ENCODE measurements at places on chromosomes 7 and 10. TPM values are rescaled to one million over a fixed set of nuclear protein-coding genes. Genes with fewer than 3 reads are reported as not detected.

The KLLN gene
- total RNA-seq, result 0.66 TPM

- no peak overlapping the region for H3K27ac ChIP-seq
- no peaks in the 10 kb centered on the region for H3K4me1 ChIP-seq
- no peaks in the 10 kb centered on the region for H3K36me3 ChIP-seq
- DNase-seq, result no peak
- no peaks in the 10 kb centered on the region for H3K27me3 ChIP-seq
Measured at GRCh38 chr7:4270268-4270667, 411.8 kb upstream of the FOXK1 start.

The IMPDH1 gene
- total RNA-seq, result 58.2 TPM

The ITPRID1 gene
- 2.6 TPM for total RNA-seq

The TTYH3 gene
- total RNA-seq, result 17.4 TPM

GRCh38 chr7:158068853-158069252 lies 518.8 kb downstream of the PTPRN2 start:
- H3K4me3 ChIP-seq, result no peak overlapping the region
- no peak overlapping the region for H3K27ac ChIP-seq
- DNase-seq, result no peak

The PNLIPRP2 gene
- not detected for total RNA-seq

The JAKMIP3 gene
- total RNA-seq, result 0.98 TPM

The EMX2 gene
- 0.98 TPM for total RNA-seq

- H3K27ac ChIP-seq, result no peak overlapping the region
- DNase-seq, result no peak
- H3K36me3 ChIP-seq, result no peaks in the 10 kb centered on the region
- H3K4me1 ChIP-seq, result no peaks in the 10 kb centered on the region
- H3K4me3 ChIP-seq, result no peak overlapping the region
Measured at GRCh38 chr7:108488768-108489538, 32.7 kb upstream of the NRCAM start.

GRCh38 chr7:138630059-138630610 lies 71.0 kb downstream of the SVOPL start:
- no peaks in the 10 kb centered on the region for H3K4me1 ChIP-seq
- H3K27ac ChIP-seq, result no peak overlapping the region
- H3K4me3 ChIP-seq, result no peak overlapping the region
- no peak for DNase-seq
- no peaks in the 10 kb centered on the region for H3K27me3 ChIP-seq

GRCh38 chr10:16964576-16965343 lies 147.5 kb upstream of the RSU1 start:
- no peak overlapping the region for H3K27ac ChIP-seq
- no peaks in the 10 kb centered on the region for H3K27me3 ChIP-seq
- no peaks in the 10 kb centered on the region for H3K4me1 ChIP-seq
- H3K4me3 ChIP-seq, result no peak overlapping the region
- H3K36me3 ChIP-seq, result no peaks in the 10 kb centered on the region

DNA sequence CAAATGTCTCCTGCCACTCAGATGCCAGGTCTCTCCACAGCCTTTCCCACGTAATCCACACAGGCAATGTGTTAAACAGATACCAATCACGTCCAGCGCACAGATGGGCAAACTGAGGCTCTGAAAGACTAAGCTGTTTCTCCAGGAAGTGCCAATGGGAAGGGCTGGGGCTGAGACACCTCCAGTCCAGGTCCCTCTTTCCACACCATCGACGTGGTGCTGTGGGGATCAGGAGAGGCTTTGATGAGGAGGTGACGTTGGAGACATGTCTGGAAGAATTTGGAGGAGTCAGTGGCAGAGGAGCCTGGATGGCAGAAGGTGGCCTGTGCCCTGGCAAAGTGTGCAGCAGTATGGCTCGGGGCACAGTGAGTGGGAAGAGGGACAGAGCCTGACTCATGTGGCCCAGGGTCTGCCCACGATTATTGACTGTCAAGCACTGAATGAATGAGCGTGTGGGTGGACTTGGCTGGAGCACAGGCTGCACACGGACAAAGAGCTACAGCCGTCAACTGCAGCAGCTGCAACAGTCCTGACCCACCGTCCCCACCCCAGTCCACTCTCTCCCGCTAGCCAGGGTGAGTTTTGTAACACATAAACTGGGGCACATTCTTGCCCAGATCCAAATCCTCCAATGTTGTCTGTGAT lies 40.8 kb upstream of the HSPA12A start:
- H3K4me1 ChIP-seq, result no peaks in the 10 kb centered on the region
- no peak for DNase-seq
- no peaks in the 10 kb centered on the region for H3K36me3 ChIP-seq
- H3K27me3 ChIP-seq, result no peaks in the 10 kb centered on the region

DNA sequence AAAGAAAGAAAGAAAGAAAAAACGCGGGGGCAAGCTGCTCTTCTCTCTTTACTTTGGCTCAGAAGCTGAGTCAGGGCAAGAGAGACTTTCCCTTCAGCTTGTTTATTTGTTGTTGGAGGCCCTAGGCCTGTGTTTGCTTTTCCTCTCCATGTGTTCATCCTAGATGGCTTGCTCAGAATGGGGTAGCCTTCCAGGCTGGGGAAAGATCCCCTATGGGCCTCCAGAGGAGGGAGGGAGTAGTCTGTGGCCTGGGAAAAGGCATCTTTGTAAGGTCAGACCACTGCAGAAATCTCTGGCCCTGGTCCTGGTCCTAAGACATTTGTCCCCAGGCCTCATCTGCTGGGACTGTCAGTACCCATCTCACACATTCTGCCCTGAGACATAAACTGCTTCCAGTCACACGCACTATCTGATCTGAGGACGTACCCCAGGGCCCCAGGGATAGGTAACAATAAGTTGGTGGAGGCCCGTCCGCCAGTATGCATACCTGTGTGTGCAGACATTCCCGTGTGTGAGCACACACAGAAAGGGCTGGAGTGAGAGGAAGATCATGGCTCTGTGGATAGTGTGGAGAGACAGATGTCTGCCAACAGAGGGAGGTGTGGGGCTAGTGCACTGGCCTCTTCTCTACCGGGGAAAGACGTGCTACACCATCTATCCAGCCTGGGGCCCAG lies 4.9 kb upstream of the SCD start:
- no peaks in the 10 kb centered on the region for H3K36me3 ChIP-seq
- no peak overlapping the region for H3K27ac ChIP-seq
- H3K4me1 ChIP-seq, result peaks cover 3% of the 10 kb centered on the region
- H3K27me3 ChIP-seq, result no peaks in the 10 kb centered on the region

The TUBB8 gene
- not detected for total RNA-seq

DNA sequence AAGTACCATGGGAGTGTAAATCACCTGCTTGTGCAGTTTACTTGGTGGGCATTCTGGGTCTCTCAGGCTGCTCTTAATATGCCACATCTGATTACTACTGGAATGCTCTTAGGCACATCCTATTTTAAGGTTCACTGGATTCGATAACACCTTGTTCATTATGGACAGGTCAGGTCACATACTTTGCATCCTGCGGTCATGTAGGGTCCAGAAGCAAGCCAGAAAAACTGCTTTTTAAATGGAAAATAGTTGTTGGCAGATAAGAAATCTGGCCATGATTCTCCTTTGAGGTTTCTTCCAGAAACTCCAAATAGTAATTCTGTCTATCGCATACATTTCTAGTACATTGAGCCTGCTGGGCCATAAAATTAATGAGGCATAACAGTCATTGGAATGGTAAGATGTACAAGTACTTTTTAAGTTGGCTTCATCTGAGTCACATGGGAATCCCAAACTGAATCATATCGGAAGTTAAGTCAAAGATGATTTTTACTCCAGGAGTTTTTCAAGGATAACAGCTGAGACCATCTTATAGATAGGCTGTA lies 371.9 kb downstream of the LRRTM3 start:
- no peak overlapping the region for H3K27ac ChIP-seq
- no peak for DNase-seq
- no peaks in the 10 kb centered on the region for H3K27me3 ChIP-seq
- no peaks in the 10 kb centered on the region for H3K36me3 ChIP-seq
- no peaks in the 10 kb centered on the region for H3K4me1 ChIP-seq

The PLOD3 gene
- total RNA-seq, result 46.2 TPM

DNA sequence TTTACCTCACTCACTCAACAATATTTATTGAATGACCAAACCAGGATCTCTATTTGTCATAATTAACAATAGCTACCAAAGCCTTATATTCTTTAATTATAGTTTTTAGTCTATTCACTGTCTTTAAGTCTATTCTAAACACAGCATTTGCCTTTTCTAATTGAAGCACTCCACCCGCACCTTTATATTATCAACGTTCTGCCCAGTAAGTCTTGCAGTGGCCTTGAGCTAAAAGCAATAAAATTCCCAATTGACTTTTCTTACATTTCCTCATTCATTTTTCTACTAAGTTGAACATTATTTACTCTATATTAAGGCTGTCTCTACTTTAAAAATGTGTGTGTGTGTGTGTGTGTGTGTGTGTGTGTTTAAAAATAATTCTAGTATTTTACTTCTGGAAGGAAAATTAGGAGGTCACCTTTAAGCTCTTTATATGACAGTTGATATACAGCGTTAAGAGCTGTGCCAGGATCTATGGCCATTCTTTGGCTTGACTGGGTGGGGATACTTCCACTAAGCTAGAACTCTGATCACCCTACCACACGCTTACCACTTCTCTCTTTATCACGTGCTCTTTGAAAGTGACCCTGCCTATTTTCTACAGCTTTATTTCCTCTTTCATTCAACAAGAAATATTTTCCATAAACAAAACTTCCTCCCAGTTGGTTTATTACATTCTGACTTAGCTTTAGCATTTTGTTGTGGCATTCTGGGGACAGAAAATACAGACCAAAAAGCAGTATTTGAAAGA lies 8.8 kb downstream of the PAPSS2 start:
- H3K27me3 ChIP-seq, result no peaks in the 10 kb centered on the region
- no peak for DNase-seq
- H3K4me3 ChIP-seq, result no peak overlapping the region
- no peaks in the 10 kb centered on the region for H3K36me3 ChIP-seq

The VSTM4 gene
- total RNA-seq, result 17.3 TPM

GRCh38 chr10:113666682-113667252 lies 2.9 kb upstream of the NRAP start:
- no peak overlapping the region for H3K4me3 ChIP-seq
- no peaks in the 10 kb centered on the region for H3K36me3 ChIP-seq
- DNase-seq, result no peak
- H3K4me1 ChIP-seq, result no peaks in the 10 kb centered on the region
- peak overlapping the region; percentile 71 for H3K27ac ChIP-seq
- no peaks in the 10 kb centered on the region for H3K27me3 ChIP-seq

The EVX1 gene
- not detected for total RNA-seq

The XRCC2 gene
- 0.98 TPM for total RNA-seq

DNA sequence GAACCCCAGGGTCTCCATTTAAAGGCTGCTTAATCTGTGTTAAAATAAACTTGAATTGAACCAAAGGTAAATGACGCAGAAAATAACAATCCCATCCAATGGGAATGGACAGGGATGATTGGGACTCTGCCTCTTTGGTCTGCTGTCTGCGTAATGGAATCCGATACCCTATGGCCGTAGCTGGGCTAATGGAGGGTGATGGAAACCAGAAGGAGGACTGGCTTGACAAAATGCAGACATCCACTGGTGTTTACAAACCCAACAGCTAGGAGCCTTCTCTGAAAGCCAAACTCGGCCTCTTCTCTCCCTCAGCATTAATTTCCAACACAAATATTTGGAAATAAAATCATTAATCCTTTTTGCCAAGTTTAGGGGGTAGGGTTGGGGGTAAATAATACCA lies 162.2 kb upstream of the CHST15 start:
- H3K4me3 ChIP-seq, result no peak overlapping the region
- H3K36me3 ChIP-seq, result no peaks in the 10 kb centered on the region
- H3K27me3 ChIP-seq, result no peaks in the 10 kb centered on the region
- H3K27ac ChIP-seq, result no peak overlapping the region

The NKX2-3 gene
- total RNA-seq, result not detected

- DNase-seq, result no peak
- H3K27ac ChIP-seq, result no peak overlapping the region
- no peaks in the 10 kb centered on the region for H3K27me3 ChIP-seq
Measured at GRCh38 chr7:69624435-69625230, 26.4 kb downstream of the AUTS2 start.

The AKR1C1 gene
- 31.5 TPM for total RNA-seq

The OR2F2 gene
- not detected for total RNA-seq

The LIPK gene
- 0.66 TPM for total RNA-seq

DNA sequence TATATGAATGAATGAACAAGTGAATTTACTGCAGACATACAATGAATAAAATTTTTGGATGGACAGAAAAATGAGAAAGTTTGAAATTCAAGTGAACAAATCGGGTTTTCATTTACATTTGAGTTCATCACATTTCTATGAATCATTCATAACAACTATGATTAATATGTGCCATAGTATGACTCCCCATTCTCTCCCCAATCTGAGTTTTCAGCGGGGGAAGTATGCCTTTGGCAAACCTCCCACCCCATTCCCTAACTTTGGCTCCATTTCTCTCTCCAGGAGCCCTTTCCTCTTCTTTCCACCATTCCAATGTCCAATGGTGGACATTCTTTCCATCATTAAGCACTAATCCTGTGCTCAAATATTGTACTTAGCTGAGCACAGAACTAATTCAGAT lies 96.8 kb upstream of the LSM8 start:
- no peaks in the 10 kb centered on the region for H3K36me3 ChIP-seq
- no peaks in the 10 kb centered on the region for H3K4me1 ChIP-seq
- DNase-seq, result no peak
- H3K27me3 ChIP-seq, result no peaks in the 10 kb centered on the region
